ENCODE measurements at places on chromosomes 1 and 21. TPM values are rescaled to one million over a fixed set of nuclear protein-coding genes. Genes with fewer than 3 reads are reported as not detected.

MPZ gene
- 1.3 TPM for total RNA-seq

CCDC30 gene
- 0.34 TPM for total RNA-seq

LCE3D gene
- not detected for total RNA-seq

FAM76A gene
- 5.7 TPM for total RNA-seq

NEXN gene
- 9.2 TPM for total RNA-seq

SLC41A1 gene
- total RNA-seq = 13.4 TPM

RHD gene
- not detected for total RNA-seq

Measured in bronchus fibroblast of lung (primary cell).